Fibroblast of the aortic adventitia (primary cell): ENCODE measurements at places on chromosomes 6 and 20.

GRCh38 chr6:20839630-20840029, 305.4 kb downstream of the CDKAL1 start:
- DNase-seq: no peak

- DNase-seq: peak; percentile 18
These were observed 353.1 kb downstream of the LAMA2 start for GRCh38 chr6:129236001-129236517.

DNA sequence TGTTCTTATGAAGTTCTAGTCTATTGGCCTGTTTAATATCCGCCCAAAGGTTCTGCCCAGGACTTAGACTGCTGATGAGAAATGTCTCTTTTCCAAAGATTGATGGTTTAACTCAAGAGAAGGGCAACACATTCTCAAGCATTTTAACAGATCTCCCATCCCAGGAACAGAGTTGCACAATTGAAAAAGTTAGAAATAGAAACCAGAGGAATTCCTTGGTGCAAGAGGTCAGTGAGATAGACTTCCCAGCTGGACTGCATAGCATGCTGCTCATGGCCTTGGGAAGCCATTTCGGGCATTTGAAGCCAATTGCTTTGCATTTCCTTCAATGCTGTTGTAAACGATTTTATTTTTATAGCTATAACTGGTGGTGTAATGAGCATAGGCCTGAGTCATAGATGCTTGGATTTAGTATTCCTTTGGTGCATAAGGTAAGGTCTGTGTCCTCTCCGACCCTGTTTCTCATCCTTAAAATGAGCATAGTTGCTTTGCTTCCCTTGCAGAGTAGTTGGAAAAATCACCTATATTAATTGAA, 292.2 kb upstream of the JAG1 start:
- peak; percentile 60 for DNase-seq

- DNase-seq: no peak
These were observed 92.6 kb downstream of the BFSP1 start for GRCh38 chr20:17438436-17439039.

GRCh38 chr6:47352194-47352920, 42.7 kb upstream of the TNFRSF21 start:
- DNase-seq: no peak

DNA sequence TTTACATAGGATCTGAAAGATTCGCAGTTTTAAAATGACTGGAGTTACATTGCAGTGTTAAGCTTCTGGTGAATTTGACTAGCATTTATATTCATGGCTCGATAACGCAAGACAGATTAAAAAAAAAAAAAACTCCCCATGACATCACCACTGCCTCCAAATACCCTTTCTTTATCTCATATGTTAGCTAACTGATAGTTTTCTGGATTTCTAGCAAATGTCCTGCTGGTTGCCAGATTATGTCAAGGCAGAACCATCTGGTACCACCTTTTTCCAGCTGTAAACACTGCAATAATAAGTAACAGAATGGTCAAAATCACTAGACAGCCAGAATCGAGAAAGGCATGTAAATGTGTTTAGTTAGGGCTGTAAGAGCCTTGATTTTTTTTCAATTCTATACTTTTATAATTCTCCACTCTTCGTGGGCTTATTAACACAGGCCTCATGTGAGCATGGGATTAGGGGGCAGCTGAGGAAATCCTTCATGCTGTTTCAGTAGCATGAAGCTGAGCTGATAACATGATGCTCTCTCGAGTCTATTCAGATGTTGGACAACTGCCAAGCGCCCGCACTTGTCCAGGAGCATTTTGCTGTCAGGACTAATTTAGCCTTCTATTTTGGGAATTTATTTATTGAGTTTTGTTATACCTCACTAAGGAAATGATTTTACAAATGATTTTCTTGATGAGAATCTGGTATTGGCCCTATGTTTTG, 166.0 kb upstream of the SCGN start:
- peak; percentile 80 for DNase-seq

DNA sequence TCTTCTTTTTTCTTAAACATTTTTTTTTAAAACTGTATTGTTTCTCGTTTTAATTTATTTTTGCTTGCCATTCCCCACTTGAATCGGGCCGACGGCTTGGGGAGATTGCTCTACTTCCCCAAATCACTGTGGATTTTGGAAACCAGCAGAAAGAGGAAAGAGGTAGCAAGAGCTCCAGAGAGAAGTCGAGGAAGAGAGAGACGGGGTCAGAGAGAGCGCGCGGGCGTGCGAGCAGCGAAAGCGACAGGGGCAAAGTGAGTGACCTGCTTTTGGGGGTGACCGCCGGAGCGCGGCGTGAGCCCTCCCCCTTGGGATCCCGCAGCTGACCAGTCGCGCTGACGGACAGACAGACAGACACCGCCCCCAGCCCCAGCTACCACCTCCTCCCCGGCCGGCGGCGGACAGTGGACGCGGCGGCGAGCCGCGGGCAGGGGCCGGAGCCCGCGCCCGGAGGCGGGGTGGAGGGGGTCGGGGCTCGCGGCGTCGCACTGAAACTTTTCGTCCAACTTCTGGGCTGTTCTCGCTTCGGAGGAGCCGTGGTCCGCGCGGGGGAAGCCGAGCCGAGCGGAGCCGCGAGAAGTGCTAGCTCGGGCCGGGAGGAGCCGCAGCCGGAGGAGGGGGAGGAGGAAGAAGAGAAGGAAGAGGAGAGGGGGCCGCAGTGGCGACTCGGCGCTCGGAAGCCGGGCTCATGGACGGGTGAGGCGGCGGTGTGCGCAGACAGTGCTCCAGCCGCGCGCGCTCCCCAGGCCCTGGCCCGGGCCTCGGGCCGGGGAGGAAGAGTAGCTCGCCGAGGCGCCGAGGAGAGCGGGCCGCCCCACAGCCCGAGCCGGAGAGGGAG, 580 bp downstream of the VEGFA start:
- no peak for DNase-seq

DNA sequence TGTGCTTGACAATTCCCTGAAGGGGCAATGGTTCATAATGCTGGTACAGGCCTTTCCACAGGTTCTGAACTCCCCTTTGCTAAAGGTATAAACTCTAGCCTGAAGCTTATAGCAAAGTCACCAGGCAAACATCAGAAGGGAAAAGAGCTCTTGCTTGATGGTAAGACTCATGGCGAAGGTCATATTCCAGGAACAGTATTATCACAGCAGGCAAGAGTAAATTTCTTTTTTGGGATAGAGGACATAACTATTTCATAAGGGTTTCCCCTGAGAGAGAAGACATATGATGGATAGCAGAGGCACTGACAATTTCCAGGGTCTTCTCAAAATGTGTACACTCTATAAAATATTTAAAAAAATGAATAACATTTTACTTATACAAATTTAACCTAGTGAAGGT, 86.8 kb downstream of the PRKN start:
- no peak for DNase-seq

- DNase-seq: no peak
These were observed 100.5 kb upstream of the FOXA2 start for GRCh38 chr20:22684763-22685443.

DNA sequence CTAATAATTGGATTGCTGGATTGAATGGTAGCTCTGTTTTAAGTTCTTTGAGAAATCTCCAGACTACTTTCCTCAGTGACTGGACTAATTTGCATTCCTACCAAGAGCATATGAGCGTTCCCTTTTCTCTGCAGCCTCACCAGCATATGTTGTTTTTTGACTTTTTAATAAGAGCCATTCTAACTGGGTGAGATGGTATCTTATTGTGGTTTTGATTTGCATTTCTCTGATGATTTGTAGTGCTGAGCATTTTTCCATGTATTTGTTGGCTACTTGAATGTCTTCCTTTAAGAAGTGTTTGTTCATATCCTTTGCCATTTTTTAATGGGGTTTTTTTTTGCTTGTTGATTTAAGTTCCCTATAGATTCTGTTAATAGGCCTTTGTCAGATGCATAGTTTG, 94.7 kb upstream of the AHI1 start:
- DNase-seq: no peak

DNA sequence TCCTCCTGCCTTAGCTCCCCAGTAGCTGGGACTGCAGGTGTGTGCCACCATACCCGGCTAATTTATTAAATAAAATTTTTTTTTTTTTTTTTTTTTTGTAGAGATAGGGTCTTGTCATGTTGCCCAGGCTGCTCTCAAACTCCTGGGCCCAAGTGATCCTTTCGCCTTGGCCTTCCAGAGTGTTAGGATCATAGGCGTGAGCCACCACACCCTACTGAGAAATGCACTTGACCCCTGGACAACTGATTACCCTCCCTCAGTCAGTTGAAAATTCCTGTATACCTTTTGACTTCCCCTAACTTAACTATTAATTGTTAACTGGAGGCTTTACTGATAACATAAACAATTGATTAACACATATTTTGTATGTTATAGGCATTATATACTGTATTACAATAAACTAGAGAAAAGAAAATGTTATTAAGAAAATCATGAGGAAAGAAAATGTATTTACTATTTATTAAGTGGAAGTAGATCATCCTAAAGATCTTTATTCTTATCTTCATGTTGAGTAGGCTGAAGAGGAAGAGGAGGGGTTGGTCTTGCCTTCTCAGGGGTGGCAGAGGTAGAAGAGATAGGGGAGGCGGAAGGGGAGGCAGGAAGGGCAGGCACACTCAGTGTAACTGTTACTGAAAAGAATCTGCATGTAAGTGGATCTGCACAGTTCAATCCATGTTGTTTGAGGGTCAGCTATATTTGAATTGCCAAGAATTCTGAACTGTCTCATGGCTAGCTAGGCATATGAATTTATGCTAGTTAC, 104.3 kb downstream of the FARS2 start:
- no peak for DNase-seq
